ENCODE measurements at places on chromosomes 3 and 15. TPM values are rescaled to one million over a fixed set of nuclear protein-coding genes. Genes with fewer than 3 reads are reported as not detected.

The BFSP2 gene
- total RNA-seq = not detected

The CCR9 gene
- total RNA-seq = not detected

The MYO5C gene
- total RNA-seq = not detected

The NRG4 gene
- total RNA-seq = not detected
